ENCODE measurements at places on chromosomes 3 and 15.
A peak's percentile ranks its signal among the peaks of the same experiment; 100 is the strongest.

- peak; percentile 46 for DNase-seq
Observed at GRCh38 chr15:101047301-101047781, 128.2 kb downstream of the LRRK1 start.

- DNase-seq = no peak
Observed at GRCh38 chr3:193910310-193910709, 225.6 kb upstream of the HES1 start.

DNA sequence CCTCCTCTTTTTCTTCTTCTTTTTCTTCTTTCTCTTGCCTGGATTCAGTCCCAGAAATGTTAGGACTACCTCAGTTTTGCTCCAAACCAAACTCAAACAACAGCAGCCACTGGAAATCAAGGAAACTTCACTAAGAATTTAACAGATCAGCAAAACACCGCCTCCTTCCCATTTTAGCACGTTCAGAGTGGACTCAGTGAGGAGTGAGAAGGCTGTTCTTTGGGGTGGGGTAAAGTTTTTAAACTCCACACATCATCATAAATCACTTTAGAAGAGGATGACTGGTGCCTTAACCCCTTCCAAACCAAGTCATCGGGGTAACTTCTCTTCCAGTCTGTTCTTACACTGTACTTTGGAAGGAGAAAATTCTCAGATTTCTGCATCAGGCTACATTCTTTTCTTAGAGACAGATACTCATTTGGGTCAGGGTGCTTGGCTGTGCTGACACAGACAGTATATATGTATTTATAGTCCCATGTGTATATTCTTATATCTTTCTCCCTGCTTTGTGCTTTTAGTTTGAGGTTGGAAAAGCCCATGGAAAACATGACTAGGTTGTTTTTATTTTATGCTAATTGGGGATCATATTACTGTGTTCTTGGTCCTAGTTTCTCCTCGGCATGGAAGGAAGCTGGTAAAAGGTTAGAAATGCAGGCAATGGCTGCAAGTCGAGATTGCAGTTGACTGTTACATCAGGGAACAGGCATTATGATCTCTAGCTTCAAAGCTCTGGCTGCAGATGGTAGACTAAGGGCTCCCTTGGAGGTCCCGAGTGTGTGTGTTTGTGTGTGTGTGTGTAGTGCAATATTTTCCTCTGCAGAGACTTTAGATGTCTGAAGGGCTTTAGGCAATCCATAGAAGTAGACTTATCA, at the start of gene CCDC80:
TSS of gene CCDC80 (minus strand) at position 214 of the 872 bp plus-strand sequence. CDS start 1,238 bp downstream, outside the sequence.
- no peak for DNase-seq

GRCh38 chr3:147757866-147758265, 348.7 kb downstream of the ZIC1 start:
- no peak for DNase-seq

GRCh38 chr15:69012761-69013364, 1.6 kb upstream of the NOX5 start:
- no peak for DNase-seq

DNA sequence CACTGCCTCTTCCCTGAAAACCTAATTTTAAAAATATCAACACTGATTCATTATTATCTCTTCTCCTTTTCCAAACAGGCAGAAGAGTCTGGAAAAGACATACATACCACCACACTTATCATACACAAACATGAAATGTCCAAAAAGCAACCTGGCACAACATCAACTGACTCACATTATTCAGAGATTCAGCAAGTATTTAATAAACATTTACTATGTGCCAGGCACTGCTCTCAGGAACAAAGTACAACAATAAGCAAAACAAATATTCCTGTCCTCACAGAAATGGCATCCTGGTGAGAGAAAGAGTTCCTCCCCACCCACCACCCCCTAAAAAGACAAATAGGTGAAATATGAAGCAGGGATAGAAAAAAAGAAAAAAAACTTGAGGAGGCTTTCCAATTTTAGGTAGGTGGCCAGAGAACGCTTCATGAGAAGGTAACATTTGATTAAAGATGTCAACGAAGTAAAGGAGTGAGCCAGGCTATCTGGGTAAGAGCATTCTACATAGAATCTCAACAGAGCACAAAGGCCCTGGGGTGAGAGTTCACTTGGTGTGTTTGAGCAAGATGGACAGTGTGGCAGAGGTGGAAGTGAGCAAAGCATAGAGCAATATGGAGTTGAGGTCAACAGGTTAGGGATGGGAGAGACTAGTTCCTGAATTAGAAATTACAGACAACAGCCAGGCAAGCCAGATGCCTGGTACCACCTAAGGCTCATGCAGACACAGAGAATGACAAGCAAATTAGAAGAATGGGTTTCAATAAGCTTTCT, 141.7 kb downstream of the OSBPL10 start:
- DNase-seq = no peak

DNA sequence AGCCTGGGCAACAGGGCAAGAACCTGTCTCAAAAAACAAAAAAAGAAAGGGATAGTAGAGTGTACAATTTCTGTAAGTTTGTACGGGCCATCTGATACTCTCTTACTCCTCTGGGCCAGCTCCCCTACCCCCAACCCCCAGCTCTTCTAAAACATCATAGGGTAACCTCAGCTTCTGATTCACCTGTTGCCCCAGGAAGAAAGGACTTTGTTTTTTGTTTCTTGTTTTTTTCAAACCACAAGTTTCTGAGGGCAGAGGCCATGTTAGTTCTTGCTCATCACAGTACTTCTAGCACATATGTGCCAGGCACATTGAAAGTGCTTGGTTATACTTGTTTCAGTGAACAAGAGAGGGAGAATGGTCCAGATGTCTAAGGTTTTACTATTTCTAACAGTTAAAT, 20.2 kb downstream of the ATOSA start:
- DNase-seq = no peak

- peak; percentile 89 for DNase-seq
Observed at GRCh38 chr3:126982126-126982470, 817 bp upstream of the PLXNA1 start.

- DNase-seq = no peak
Observed at GRCh38 chr3:18652781-18653180, 227.6 kb upstream of the SATB1 start.

DNA sequence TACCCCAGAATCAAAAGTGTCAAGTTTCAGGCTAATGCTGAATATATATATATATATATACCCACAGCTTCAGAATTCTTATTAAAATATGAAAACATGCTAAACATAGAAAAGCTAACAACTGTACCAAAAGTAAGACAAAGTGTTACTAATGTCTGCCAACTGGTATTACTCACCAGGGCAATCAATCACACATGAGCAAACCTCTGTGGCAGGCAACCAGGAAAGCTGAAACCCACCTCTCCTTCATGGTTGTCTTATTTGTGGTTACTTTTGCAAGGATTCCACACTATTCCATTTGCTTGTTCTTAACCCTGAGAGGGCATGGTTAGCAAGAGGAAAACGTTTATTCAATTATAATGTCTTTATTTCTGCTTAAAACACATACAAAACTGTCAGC, 512.3 kb upstream of the MDFIC2 start:
- no peak for DNase-seq

- DNase-seq = no peak
Observed at GRCh38 chr15:85550283-85550682, 169.9 kb downstream of the AKAP13 start.

DNA sequence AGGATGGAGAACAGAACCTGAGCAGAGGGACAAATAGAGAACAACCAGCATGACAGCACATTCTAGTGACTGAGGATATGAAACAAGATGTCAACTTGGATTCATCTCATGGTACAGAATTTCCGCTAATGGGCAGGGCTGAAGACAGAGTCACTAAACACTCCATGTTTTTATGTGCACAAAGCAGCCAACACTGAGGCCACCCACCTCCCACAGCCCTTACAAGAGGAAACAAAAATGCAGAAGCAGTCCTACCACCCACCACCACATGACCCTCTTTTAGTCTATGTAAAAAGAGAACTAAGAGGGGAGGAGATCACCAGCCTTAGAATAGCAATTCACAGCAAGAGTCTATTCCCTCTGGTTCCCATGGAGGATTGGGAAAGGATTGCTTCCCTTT, 131.4 kb upstream of the UBE2E2 start:
- DNase-seq = no peak

- no peak for DNase-seq
Observed at GRCh38 chr15:68982976-68983563, 31.4 kb upstream of the NOX5 start.

DNA sequence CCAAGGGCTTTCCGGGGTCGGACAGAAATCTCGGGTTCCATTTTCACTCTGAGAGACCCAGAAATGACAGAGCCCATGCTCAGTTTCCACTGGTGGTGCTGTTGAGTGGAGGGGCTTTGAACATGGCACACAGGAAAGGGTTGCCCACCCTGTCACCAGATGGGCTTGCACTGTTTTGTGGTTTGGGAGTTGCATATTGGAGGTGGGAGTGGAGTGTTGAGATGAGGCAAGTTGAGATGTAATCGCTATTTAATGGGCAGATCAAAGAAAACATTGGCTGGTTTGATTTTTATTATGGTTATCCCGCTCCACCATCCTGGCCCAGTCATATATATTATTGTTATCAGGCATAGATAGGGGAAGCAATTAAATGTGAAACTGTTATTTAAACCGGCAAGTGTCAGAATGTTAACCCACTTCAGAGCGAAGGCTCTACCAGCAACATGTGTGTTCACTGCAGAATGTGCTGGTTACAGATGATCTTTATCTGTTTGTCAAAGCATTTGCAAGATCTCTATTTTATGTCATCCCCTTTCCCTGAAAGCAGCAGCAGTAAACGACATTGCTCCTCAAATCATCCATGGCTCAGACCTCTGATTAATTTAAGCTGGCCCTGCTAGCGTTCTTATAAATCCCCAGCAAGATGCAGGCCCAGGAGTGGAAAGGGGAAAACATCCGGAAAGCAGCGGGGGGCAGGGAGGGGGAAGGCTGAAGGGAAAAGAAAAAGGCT, 58.3 kb upstream of the TSEN2 start:
- DNase-seq = no peak

- no peak for DNase-seq
Observed at GRCh38 chr3:189625071-189625470, 6.1 kb upstream of the TP63 start.

GRCh38 chr3:179449636-179450035, 1.6 kb downstream of the GNB4 start:
- no peak for DNase-seq

DNA sequence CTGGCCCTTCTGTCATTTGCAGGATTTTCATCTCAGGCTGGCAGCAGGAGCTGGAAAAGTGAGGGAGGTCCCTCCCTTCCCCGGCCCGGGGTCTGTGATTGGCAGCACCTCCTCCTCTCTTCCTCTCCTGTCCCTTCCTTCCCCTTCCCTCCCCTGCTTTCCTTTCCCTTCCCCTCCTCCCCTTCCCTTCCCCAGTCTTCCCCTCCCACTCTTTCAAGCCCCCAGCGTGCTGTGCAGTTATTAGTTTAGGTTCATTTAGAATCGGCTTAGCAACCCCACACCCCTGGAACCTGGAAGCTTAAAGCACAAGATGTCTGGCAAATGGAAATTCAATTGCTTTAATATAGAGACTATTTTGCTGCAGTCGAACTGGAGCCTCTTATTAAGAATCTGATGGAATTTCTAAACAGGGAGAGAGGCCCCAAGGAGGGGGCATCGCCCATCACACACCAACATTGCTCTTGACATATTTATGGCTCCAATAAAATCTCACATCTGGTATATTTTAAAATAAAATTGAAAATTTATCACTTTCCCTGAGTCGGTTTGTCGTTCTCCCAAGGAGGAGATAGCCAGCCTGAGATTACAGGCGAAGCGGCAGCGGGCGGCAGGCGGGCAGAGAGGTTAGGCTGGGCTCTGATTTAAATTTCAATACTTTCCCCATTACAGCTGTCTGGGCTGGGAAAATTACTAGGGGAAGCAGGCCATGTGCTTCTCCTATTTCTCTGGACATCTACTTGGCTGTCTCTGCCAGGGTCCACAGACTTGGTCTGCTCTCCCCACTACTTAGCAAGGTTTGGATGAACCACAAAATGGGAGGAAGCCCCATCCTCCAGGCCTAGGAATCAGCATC, 98.9 kb downstream of the LINGO1 start:
- DNase-seq = peak; percentile 24

DNA sequence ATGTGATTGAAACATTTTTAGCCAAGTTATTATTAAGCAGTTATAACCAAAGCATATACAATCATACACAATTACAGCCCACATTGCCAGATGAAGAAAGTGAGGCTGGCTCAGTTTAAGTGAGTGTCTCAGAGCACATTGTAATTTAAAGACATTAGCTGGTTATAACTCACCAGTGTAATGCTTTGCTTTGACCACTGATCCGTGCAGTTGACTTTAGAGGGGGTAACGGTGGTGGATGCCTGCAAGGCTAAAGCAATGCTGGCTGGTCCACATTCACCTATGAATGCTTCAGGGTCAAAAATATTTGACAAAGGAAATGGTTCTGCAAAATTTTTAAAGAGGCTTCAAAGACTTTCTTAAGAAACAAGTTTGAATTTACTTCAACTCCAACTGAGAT, 1.2 kb downstream of the C3orf85 start:
- no peak for DNase-seq

DNA sequence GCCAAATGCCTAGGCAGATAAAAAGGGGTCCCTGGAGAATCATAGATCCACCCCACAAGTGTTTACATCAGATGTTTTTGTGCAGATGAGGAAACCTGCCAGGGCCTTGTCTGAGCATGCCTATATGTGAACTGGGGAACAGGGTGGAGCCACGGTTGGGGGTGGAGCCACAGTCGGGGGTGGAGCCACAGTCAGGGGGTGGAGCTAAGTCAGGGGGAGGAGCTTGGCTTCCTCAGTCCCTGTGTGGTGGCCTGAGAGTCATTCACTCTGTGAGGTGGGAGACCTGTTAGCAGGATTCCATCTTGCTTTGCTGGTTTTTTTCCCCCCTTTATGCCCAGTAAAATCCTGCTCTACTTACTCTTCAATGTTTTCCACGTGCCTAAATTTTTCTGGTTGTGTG, 57.8 kb upstream of the TGFBR2 start:
- DNase-seq = peak; percentile 68

DNA sequence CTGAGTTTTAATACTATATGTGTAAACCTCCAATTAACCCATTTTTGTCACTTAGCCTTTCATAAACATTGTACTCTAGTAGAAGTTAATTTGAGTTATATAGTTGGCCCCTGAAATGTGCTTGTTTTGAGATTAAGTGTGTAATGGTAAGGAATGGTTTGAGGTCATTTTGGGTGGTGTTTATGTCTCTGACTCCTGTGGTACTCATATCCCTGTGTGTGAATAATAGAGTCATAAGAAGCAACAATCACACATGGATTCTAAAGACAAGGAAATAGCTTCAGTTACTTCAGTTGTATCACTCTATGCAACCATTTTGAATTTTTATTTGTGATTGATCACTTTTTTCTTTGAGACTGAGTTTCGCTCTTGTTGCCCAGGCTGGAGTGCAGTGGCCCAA, 408.5 kb downstream of the MFSD1 start:
- DNase-seq = no peak

GRCh38 chr3:20873235-20873634, 687.2 kb upstream of the SGO1 start:
- DNase-seq = no peak

DNA sequence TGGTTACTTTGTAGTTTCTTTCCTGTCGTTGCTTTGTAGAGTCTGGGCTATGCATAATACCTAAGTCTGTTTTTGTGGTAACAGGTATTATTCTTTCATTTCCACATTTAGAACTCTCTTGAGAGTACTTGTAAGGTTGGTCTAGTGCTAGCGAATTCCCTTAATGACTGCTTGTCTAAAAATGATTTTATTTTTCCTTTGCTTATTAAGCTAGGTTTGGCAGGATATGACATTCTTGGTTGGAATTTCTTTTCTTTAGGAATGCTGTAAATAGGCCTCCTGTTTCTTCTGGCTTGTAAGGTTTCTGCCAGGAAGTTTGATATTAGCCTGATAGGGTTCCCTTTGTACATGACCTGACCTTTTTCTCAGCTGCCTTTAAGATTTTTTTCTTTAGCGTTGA, 70.1 kb upstream of the SGO1 start:
- no peak for DNase-seq
